ENCODE measurements at places on chromosomes 4 and X.

- no peak for DNase-seq
These were observed 21.6 kb downstream of the RBBP7 start for GRCh38 chrX:16848541-16848940.

GRCh38 chr4:173505924-173506518, 24.0 kb downstream of the HAND2 start:
- DNase-seq: peak; percentile 33

DNA sequence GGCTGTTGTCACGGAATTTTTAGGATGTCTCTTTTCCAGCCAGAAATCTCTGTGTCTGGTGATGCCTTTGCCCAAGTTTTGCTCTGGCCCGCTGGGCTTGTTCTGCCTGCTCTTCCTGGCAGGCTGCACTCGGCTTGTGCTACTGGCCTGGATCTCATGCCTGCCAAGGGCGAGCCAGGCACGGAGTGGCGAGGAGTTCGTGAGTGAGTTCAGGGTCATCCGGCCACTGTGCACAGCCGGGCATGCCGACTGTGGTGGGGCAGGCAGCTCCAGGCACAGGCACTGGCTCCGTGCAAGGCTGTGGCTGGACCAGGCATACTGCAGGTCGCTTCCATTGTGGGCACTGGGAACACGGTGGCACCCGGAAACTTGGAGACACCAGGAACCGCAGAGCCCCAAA, 129.1 kb downstream of the ARHGAP10 start:
- no peak for DNase-seq

GRCh38 chrX:130560544-130560943, 158.8 kb downstream of the RBMX2 start:
- DNase-seq: no peak

DNA sequence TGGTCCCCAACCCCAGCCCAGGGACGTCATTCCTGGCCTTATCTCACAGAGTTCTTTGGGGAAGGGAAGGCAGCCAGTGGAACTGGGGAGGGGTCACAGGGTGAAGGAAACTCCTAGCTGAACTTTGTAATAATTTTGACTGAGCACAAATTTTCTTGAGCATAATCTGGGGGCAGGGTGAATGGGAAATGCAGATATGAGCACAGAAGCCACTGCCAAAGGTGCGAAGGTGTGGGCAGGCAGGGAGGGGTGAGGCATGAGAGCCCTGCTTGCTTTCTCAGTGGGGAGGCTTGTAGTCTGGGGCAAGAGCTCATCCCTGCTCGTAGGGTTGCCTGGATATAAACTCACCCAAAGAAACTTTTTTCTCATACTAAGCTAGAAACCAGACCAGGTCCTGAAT, 34.9 kb downstream of the MGAT4D start:
- DNase-seq: no peak

DNA sequence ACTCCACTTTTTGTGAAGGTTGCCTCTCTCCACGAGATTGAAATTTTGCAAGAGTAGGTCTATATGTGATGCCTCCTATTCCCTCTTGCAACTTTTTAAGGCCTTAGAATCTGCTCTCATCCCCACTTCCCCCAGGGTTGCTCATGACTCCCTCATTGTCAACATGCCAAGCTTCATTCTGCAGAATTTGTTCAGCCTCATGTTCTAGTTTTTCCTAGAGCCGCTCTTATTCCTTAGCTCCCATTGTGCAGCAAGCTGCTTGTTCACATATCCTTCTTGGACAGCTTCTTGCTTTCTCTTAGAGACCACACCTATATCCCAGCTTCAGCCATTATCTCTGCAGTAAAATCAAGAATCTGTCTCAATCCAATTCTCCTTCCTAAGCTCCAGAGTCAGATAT, 82.4 kb downstream of the CNGA2 start:
- no peak for DNase-seq

DNA sequence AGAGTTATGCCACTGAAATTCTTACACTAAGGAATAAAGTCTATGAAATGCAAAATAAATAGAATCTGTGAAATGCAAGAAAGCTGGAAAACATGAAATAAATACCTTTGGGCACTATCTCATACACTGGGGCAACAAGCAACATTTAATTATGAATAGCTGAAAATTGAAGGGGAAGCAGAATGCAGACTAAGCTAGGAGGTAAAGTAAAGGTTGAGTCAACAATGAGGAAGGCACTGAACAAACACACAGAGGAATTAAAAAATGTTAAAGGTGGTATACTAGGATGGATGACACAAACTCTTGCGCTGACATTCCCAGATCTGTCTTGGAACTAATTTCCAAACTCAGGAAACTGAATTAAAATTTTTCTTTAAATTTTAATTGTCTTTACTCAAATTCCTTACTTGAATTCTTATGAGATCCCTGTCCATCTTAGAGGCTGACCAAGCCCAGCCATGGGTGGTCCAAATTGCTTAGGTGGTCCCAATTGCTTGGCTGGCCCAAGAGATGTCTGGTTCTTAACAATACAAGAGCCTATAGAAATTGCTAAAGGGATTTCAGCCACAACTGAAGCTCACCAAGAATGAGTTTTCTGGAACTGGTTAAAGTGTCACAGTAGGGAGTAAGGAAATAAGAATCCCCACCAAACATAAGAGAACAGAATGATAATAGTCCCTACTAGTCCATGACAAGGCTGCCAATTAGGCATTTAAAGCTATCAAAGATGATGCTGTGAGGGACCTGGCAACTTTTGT, 41.3 kb upstream of the ZCCHC13 start:
- no peak for DNase-seq

GRCh38 chr4:144831971-144832370, 186.0 kb downstream of the HHIP start:
- DNase-seq: no peak

- no peak for DNase-seq
These were observed 12.3 kb downstream of the DCUN1D4 start for GRCh38 chr4:51855270-51855669.

DNA sequence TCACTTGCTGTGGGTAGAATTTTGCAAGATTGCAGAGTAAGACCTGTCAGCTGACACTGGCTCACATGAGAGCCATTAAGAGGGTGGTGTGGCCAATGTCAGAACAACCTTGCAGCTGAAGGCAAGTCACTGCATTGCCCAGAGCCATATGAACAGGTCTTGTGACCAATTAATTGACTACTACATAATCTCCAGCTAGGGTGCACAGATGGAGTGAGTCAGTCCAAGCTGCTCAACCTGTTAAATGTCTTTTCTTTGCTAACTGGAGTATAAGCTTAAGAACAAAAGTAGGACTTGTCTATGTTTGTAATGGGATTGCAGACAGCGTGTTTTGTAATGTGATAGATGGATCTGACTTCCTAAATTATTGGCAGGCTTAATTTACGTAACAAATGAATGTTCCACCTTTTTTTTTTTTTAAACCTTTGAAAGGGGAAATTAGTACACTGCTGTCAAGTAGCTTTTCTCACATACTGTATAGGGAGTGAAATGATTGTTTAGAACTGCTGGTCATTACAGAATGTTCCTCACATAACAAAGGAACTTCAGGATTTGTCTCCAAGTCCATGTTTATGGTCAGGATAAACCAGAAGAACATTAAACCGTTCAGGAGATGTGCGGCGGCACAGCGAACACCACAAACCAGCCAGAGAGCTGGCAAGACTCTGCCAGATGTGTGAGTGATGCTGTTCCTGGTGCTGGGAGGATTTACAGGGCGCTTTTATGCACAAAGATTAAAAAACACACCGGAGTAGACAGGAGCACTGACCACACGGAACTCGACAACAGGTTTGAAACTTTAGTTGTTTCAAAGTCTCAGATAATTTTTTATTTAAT, 37.0 kb downstream of the FNIP2 start:
- no peak for DNase-seq

DNA sequence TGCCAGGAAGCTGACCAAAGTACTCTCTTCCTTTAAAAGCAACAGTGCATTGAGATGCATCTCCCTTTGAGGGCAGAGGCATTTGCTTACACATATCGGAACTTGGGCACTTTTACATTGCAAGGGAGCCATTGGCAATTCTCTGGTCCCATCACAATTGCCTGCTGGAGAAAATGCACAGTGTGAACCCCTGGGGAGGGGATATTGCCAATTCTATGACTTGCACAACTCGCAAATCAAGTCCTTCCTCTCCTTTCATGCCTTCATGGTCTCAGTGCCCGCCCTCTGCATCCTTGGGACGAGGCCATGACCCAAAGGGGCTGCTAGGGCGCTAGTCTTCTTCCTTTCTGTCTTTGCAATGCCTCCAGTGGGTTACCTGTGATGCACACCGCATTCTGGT, 14.9 kb upstream of the PDZD4 start:
- no peak for DNase-seq

- no peak for DNase-seq
These were observed 242.1 kb downstream of the ADAMTS3 start for GRCh38 chr4:72326692-72327632.

DNA sequence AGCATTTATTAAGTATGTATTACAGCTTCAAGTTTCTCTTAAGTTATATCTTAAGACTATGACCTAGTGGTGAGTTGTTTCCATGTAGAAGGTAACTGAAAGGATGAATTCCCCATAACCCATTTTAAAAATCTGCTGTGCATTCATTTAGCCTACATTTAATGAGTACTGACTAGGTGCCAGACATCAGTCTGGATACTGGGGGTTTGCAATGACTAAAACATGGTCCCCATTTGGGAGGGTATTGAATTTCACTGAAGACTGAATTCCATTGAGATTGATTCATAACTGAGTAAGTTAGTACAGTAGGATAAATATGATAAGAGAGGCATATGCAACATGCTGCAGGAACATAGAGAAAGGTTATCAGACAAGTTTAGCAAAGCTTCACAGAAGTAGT, 241.5 kb downstream of the FRAS1 start:
- no peak for DNase-seq

DNA sequence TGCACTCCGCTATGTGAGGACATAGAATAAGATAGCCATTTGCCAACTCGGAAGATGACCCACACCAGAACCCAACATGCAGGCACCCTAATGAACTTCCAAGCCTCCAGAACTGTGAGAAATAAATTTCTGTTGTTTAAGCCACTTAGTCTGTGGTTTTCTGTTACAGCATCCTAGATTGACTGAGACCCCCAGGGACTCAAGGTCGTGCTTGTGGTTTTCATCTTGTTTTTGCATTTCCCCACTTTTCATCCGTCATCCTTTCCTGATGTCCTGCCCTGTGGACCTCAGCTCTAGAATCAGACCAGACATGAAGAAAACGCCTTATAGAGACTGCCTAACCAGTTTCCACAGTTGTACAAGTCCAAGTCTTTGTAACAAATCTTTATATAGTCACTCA, 54.4 kb downstream of the MCUB start:
- DNase-seq: no peak

DNA sequence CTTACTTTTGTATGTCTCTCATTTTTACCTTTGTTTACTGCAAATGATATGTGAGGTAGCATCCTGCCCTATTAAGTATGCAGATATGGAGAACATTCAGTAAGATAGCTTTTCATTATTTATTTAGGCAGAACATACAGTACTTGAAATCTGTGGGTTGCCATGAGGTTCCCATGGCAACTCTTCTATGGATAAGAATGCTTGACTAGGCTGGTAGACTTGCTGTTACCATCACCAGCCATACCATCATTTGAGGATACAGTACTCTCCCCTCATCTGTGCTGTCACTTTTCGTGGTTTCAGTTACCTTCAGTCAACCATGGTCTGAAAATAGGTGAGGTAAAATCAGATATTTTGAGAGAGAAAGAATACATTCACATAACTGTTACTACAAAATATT, 56.7 kb downstream of the NAF1 start:
- no peak for DNase-seq

DNA sequence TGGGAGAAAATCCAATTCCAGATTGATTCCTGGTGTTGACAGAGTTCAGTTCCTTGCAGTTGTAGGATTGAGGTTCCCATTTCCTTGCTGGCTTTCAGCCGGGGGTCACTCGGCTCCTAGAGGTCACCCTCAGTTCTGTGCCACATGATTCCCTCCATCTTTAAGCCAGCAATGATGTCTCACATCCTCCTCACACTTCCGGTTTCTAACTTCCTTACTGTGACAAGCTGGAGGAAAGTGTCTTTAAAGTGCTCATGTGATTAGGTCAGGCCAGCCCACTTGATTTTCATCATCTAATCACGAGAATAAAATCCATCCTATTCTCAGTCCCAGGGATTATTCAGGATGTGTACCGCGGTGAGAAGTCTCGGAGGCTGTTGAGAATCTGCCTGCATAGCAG, 19.4 kb upstream of the SMIM31 start:
- no peak for DNase-seq

- DNase-seq: no peak
These were observed 2025.2 kb downstream of the PCDH7 start for GRCh38 chr4:32745351-32745750.

DNA sequence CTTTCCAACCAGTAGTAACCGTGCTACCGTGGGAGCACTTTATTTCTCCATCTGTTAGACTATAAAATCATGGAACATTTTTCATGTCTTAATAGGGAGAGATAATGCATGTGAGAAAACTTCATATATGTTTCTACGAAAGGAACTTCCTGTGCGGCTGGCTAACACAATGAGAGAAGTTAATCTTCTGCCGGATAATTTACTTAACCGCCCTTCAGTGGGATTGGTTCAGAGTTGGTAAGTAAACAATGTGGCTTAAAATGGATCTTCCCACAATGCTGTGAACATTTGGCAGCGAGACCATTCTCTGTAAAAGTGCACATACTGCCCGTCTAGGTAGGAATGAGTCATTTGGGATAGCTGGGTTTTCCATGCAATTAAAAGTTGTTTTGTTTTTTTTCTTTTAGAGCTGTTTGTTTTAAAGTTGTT, 29.6 kb downstream of the PDK3 start:
- no peak for DNase-seq

- DNase-seq: no peak
These were observed 139.9 kb downstream of the REPS2 start for GRCh38 chrX:17086317-17086716.

- DNase-seq: no peak
These were observed 155.8 kb downstream of the SHROOM3 start for GRCh38 chr4:76590798-76591281.

DNA sequence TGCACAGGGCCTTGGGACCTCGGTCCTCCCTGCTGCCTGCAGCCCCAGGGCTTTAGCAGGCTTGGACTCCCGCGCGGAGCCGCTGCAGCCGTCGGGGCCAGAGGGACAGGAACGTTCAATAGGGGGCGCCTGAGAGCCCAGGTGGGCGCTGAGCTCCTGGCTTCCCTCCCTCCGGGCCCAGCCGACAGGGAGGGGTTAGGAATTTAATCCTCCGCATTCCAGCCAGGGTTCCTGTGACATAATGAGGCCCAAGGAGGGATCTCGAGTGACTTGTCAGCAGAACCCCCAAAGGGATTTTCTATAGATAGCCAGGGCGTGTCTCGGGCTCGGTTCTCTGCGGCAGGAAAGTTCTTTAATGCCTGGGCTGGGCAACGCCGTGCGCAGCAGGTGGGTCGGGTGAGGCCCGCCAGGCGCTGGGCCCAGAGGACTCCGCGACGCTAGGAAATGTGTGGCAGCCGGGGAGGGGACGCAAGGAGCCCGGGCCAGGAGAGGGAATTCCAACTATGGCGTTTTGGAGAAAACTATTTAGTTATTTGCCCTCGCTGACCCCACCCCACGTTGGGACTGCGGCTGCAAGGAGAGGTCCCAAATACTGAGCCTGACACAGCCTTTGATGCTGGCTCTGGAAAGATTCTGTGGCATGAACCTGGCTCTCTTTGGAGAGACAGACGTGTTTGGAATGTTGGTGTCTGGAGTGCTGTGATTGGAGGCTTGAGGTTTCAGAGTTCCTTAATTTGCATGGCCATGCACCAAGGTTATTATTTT, 285.2 kb upstream of the GATB start:
- peak; percentile 16 for DNase-seq
